Effector memory CD4-positive, alpha-beta T cell (primary cell): ENCODE measurements at places on chromosomes 12 and 14.

GRCh38 chr12:51190820-51191219, 17.9 kb upstream of the TFCP2 start:
- DNase-seq, result no peak

DNA sequence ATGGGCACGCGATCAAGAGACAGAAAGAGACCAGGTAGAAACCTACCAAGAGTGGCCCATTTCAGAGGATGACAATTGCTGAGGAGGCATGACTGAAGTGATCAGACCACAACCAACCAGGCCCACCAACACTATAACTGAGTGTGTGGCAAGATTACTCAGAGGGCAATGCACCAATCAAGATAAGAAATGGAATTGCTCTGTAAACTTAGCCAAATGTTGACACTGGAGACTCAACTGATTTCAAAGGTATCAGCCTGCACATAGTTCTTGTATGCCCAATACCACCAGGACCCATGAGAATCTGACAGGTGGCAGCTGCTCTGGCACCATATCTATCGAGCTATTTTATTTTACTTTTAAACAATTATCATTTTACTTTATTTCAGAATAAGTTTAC, 128.9 kb downstream of the FOXN3 start:
- no peak for DNase-seq

DNA sequence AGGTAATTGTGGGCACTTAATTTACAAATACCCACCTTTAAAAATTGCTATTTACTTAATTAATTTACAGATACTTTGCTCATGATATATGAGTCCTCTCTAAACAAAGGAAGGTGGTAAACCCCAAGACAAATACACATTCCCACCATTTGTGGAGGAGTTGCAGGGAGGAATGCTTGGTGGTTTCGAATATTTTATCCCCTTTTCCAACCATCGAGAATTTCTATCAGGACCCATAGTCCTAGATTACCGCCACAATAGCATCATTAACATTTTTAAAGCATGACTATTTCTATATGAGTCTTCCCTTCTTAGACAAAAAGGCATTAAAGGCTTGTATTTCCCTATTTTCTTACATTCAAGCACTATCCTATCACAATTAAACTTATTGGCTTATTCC, 34.2 kb upstream of the PLEKHA5 start:
- no peak for DNase-seq

DNA sequence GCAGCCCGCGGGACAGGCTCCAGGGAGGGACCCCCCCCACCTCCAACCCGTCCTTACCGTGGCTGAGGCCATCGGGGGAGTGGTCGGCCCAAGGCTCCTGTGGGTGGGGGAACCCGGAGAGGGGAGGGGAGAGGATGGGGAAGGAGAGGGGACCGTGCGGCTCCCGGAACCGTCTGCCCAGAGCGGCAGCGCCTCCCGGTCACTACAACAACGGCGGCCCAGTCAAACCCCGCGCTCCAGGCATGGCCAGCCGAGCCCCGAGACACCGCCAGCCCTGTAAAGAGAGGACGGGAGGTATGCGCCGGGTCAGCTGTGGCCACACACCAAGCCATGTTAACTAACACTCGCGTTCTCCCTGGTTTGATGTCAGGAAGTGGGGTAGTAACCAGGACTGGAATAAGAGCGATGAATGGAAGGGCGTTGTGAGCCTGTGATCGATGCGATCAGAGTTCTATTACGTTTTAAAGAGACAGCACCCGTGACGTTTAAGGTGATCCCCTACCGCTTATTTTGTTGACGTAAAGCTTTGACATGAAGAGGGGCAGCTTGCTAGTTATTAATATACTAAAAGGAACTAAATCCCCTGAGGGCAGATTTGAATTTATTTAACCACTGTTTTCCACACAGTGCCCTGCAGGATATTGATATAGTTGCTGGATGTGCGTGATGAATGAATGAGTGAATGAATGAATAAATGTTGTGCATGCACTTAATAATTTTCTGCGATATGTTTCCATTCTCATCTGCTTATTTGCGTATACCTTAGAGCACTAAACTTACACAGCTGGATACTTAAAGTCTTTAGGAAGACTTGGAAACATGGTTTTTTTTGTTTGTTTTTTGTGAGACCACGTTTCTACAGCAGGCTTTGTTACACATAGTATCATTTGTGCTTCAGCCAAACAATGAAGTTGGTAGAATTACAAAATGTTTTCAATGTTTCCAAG, at the start of gene POC1B:
Gene POC1B (minus strand): TSS at position 224 of the 947 bp plus-strand sequence. CDS start 152 bp downstream, at position 72.
- DNase-seq, result peak; percentile 42

DNA sequence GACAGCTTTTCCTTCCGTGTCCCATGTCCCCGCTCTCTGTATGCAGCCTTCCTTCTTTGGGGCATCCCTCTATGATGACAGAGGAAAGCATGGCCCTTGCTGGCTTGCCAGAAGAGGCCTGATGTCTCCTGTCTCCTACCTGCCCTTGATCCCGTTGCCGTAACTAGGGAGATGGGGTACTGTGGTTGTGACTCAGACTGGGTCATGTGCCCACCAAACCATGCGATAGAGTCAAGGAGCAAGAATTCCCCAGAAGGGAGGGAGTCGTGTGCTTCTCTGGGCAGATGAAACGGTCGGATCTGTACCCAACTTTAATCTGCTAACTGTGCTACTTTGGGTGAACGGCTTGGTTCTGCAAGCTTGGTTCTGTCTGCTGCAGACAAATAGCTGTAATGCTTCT, 99.1 kb upstream of the DYNC1H1 start:
- DNase-seq, result no peak

DNA sequence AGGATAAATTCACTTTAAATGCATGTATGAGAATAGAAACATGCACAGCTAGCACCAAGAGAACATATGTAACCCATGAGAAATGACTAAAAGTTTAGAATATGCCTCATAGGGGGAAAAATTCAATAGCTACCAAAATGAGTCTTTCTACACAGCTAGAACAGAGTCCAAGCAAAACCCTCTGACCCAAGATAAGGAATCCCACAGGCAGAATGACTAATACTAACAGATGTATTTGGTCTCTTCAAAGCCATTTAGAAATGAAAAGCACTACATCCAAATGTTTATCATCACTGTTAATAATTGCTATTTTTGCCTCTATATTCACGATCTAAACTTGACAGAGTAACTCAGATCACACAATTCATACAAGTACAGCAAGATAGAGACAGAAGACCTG, 44.0 kb downstream of the KICS2 start:
- DNase-seq, result no peak

GRCh38 chr12:114006482-114007425, 40.6 kb upstream of the RBM19 start:
- DNase-seq, result no peak
